ENCODE measurements at places on chromosomes 3 and 15. TPM values are rescaled to one million over a fixed set of nuclear protein-coding genes. Genes with fewer than 3 reads are reported as not detected.
A peak's percentile ranks its signal among the peaks of the same experiment; 100 is the strongest.

WWTR1 gene
- 0.99 TPM for total RNA-seq

GRCh38 chr3:19598870-19599269 lies 335.1 kb downstream of the EFHB start:
- no peak for DNase-seq

CD96 gene
- 97.9 TPM for total RNA-seq

HMCES gene
- 78.7 TPM for total RNA-seq

CYP1A1 gene
- 11.4 TPM for total RNA-seq

- DNase-seq: no peak
Observed at GRCh38 chr3:35743218-35743617, 103.9 kb downstream of the ARPP21 start.

TMC3 gene
- not detected for total RNA-seq

GRCh38 chr15:65400760-65401610 lies 21.8 kb downstream of the IGDCC4 start:
- DNase-seq: peak; percentile 72

RPP25 gene
- 6.6 TPM for total RNA-seq

- DNase-seq: no peak
Observed at GRCh38 chr3:148203297-148204010, 494.2 kb upstream of the AGTR1 start.

All from activated naive CD4-positive, alpha-beta T cell treated with anti-CD3 and anti-CD28 coated beads, Interleukin-2, amount 50 U/mL, for 72 hours (primary cell).